ENCODE measurements at places on chromosomes 1 and 21.
A peak's percentile ranks its signal among the peaks of the same experiment; 100 is the strongest.

GRCh38 chr1:221723848-221724236 lies 18.0 kb downstream of the DUSP10 start:
- no peak for DNase-seq

DNA sequence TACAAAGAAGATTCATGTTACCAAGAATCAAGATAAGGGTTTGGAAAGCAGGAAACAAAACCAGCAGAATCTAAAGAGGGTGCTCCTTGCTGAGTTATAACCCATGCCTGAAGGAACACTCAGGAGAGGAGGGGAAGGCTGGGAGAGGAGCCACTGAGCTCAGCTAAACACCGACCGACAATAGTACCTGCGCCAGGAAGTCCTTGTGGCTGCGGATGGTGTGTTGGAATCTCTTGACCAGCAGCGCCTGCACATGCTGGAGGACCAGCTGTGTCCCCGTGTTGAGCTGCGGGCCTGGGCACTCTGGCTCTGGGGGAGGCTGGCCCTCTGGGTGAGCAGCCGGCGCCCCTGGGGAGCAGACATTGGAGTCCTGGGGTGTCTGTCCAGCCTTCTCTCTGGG lies 89.4 kb downstream of the ABCA4 start:
- DNase-seq: no peak

- DNase-seq: no peak
These were observed 63.6 kb downstream of the DNM3 start for GRCh38 chr1:171904778-171905450.

DNA sequence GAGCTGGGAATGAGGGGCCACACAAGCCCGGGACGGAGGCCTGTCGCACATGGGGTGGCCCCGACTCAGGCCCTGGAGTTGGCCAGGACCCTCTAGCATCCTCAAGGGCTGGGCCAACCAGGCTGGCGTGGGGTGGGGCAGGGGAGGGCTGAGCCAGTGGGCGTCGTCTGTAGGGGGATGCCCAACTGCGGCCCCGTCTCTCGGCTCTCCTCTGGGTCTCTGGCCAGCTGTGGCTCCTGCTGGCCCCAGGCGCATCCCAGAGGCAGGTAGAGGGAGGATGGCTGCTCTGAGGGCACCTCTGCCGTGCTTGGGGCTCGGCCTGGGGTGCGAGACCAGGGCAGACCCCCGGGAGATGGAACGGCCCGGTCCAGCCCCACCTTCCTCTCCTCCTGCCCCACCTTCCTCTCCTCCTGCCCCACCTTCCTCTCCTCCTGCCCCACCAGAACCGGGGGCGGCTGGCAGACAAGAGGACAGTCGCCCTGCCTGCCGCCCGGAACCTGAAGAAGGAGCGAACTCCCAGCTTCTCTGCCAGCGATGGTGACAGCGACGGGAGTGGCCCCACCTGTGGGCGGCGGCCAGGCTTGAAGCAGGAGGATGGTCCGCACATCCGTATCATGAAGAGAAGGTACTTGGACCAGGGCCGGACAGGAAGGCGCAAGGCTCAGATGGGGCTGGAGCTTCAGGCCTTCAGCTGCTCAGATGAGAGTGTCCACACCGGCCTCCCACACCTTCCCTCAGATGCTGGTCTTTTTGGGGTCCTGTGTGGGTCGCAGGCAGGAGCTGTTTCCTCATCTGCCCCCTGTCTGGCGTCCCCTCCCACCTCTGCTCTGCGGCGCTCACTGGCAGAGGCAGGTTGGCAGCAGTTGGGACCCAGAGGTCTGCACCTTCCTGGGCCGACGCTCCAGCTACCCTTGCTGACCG lies 6.2 kb downstream of the SAMD11 start:
- no peak for DNase-seq

- no peak for DNase-seq
These were observed 114.2 kb downstream of the ADGRL4 start for GRCh38 chr1:78892260-78892840.

DNA sequence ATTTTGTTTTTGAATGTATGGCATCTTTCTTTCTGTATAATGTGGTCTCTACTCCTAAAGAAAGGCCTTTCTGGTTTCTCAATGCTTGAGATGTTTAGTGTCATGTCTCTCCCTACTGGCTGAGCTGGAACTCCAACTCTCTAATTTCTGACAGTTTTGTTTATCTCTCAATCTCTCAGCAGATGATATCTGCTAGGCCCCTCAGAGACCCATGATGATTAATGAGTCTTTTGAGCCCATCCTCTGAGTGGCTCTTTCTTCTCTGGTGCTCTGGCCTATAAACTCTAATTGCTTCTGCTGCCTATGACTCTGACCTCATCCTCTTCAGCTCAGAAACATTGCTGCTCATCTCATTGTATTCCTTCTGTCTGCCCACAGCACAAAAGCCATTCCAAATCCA lies 46.6 kb downstream of the CRB1 start:
- DNase-seq: no peak

DNA sequence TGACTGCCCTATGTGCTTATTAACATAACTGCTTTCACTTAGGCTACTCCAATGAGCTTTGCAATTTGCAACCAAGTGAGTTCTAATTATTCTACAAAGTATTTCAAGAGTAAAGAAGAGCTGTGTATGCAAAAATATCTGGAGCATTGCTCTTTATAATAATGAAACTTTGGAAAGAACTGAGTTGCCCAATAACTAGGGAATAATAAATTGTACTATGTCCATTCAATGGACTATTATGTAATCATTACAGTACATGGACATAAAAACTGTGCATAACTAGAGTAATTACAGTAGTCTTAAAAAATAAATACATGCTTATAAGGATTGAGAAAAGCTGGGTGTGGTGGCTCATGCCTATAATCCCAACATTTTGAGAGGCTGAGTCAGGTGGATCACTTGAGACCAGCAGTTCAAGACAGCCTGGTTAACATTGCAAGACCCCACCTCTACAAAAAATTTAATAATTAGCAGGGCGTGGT lies 70.3 kb upstream of the JAK1 start:
- no peak for DNase-seq

DNA sequence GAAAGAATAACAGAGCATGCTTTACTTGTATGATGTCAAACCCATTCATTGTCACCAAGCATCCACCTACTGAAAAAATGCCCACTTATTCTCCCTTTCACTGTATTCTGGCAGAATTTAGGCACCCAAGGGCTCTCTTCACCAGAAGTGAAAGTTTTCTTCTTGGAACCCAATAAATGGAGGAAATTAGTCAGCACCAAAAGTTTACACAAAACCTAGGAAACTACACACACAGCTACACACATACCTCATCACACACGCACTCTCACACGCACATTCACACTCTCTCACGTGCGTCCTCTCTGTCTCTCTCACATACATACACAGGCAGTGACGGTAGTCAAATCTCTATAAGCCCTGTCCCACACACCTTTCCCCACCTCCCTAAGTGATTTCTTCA lies 37.6 kb downstream of the MCOLN2 start:
- no peak for DNase-seq

DNA sequence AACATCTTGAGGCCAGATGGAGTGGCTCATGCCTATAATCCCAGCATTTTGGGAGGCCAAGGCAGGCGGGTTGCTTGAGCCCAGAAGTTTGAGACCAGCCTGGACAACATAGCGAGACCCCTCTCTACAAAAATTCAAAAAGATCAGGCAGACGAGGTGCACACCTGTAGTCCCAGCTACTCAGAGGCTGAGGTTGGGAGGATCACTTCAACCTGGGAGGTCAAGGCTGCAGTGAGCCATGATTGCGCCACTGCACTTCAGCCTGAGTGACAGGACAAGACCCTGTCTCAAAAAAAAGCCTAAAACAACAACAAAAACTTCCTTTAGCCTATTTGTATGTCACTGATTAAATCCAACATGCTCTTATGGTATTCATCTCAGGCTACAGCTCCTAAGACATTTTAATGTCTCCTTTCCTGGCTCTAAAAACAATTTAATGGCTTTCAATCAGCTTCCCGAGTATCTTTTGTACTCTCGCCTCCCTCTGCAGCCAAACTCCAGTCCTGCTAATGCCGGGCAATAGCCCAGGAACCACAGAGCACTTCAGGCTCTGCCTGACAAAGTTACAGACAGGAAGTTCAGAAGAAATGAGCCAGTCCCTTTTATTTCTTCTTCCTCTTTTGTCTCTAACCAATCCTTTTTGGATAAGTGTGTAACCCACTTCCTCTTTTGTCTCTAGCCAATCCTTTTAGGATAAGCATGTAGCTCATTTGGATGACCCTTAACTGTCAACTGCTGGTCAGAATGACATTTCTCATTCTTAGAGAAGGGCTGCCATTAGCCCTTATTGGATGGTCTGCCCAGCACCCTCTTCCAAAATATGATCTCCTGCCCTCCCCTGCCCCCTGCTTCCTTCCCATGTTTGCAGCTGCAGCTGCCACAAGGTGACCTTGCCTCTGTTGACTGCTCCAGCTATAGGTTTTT lies 6.6 kb upstream of the DOP1B start:
- DNase-seq: no peak

GRCh38 chr1:198893141-198893540 lies 254.3 kb downstream of the PTPRC start:
- no peak for DNase-seq

DNA sequence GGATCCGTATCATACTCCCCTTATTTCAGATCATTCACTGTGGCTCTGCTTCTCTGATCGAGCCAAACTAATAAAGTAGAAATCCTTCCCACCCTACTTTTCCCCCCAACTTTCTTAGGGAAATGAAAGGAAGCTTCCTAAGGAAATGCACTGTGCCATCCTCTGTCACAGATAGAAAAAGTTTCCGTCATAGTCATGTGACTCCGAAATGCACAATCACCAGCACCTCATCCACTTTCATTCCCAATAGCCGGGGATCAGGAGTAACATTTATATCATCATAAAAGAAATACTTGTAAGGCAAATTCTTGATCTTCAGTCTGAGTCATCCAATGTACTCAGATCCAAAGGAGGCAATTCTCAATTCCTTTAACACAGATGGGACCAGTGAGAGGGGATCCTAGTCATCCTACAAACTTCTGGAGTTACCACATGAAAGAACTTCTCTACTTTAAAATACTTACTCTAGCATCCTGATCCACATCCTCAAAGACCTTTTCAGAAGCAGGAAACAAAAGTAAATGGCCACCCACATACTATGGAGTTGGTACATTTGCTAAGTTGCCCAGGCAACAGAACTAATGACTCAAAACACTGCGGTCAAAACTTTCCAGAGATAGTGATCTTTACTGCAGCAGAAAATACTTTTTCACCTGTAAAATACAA lies 97.8 kb upstream of the ZC3H11B start:
- peak; percentile 97 for DNase-seq

DNA sequence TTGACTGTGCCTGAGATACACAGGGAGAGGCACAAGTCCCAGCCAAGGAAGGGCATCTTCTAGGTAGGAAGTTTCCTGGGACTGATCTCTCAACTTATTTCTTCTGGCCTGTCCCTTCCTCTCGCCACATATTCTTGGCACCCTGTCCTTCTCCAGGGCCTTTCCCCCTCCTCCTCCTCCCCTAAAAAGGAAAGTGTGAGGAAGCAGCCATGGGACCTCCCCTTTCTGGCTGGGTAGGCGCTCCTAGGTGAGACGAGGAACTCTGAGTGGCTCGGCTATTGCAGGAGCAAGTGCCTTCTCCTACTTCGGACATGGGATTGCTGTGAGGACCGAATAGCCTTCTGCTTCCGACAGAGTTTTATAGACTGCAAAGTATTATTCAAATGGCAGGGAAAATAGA lies 15.5 kb upstream of the MTARC2 start:
- DNase-seq: no peak

DNA sequence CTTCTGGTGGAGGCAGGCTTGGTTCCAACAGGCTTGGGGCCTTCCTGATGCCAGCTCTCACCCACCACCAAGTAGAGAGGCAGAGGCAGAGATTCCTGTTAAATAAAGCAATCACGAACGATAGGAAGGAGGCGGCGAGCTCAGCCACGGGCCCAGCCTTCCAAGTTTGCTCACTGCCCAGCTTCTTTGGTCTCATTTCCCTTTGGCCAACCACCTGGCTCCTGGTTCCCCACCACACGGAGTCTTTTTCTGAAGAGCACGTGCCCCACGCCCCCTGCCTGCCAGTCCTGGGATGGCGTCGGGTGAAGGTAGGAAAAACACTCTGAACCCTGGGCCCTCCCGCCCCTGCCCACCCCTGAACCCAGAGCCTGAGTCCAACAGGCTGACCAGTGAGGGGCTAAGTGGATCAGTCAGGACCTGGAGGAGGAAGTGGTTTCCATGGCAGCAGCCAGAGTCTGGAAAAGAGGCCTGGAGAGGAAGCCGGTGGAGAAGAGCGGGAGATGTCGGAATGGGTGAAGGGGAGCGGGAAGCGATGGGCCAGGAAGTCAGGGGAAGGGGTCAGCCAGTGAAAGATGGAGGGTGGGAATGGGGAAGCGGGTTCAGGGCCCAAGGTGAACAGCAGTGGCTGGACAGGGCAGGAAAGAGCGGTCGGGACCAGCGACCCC lies 158.2 kb upstream of the KLHDC7A start:
- DNase-seq: no peak

GRCh38 chr1:202728951-202729350 lies 18.7 kb upstream of the SYT2 start:
- DNase-seq: no peak

Data from non-pigmented ciliary epithelial cell (primary cell).